Stimulated activated CD4-positive, alpha-beta T cell treated with anti-CD3 and anti-CD28 coated beads, Interleukin-15, amount 100 ng/mL, for 48 hours (primary cell): ENCODE measurements at places on chromosomes 3 and 15.

- no peak for DNase-seq
These were observed 147.5 kb upstream of the SYNPR start for GRCh38 chr3:63130625-63131024.

DNA sequence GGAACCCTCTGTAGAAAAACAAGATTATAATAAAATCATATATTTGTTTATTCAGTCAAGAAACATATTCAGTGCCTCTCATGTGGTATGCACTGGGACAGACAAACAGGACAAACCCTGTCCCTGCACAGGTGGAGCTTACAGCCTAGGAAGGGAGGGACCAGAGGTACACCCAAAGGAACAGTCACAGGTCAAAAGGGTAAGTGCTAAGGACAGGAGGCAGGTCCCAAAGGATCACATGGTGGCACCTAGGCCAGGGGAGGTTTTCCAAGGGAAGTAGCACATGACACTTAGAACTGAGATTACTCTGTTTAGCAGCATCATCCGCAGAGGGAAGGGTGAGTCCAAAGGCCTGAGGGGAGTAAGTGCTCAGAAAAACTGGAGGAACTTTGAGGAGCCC is 254.4 kb upstream of the ARRDC4 start:
- no peak for DNase-seq

- DNase-seq, result no peak
These were observed 7.5 kb downstream of the GOLIM4 start for GRCh38 chr3:168088106-168088720.

DNA sequence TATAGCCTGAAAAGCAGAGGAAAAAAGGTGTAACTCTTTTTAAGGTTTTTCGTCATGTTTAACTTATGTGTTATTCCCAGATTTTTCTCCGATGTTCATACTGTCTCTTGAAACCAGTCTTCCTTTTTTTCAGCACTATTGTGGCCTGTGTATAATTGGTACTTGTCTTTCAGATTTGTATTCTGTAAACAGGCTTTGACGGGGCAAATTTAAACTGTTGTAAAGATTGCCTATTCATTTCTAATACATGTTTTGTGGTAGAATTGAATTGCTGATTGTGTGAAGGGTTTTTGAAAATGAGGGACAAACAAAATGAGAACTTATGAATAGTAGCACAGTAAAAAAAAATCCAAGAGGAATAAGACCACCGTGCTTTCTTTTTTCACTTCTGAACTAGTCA is 33.6 kb downstream of the AKAP13 start:
- no peak for DNase-seq

DNA sequence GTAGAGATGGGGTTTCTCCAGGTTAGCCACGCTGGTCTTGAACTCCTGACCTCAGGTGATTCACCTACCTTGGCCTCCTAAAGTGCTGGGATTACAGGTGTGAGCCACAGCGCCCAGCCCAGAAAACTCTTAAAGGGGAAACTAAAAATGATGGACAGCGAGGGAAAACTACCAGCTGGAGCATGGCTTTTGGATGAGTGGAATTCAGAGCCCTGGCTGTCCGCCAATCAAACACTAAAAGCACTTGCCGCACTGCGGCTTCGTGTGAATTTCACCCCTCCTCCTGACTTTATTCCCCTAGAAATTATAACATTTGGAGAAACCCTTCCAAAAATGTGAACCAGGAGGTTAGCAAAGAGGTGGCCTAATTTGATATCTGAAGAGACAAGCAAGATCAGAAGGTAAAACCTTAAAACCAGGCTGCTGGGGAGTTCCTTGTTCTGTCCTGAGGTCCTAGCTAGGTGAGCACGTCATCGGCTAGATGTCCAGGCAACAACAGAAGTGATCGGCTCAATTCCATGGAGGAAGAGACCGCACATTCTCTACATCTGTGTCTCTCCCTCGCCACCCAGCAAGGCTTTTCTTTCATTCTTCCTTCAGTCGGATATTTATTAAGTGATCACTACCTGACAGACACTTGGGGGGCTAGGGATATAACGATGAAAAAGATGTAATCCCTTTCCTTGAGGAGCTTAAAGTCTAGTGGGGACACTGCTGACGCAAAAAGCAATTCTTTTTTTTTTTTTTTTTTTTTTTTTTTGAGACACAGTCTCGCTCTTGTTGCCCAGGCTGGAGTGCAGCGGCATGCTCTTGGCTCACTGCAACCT is 1.7 kb downstream of the TM4SF19 start:
- DNase-seq, result no peak

DNA sequence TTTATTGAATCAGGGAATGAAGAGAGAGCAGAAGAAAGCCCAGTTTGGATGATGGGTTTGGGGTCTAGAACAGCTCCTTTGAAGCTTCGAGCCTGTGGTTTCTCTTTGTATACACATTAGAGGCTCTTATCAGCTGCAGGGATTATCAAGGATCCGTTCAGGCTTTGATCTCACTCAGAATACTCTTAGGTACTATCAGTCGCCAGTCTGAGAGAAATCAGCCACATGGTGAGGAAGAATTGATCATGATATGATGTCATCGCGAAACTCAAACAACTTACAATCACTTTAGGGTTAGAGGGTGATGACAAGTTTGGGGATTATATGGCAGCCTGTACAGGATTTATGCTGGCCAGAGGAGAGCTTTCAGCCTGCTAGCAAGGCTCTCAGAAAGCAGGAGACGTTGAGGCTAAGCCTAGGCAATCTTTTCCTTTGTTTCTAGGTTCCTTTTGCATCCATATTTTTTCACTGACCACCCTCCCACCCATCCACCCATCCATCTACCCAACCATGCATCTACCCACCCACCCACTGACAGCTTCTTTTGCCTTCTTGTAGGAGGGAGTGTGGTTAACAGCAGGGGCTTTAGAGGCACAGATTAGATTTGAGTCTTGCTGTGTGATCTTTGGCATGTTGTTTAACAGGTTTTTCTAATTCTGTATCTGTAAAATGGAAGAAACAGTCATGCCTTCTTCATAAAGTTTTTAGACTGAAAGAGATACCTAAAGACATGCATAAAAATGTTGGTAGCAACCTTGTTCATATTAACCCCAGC is 330.4 kb upstream of the LRRFIP2 start:
- DNase-seq, result no peak

DNA sequence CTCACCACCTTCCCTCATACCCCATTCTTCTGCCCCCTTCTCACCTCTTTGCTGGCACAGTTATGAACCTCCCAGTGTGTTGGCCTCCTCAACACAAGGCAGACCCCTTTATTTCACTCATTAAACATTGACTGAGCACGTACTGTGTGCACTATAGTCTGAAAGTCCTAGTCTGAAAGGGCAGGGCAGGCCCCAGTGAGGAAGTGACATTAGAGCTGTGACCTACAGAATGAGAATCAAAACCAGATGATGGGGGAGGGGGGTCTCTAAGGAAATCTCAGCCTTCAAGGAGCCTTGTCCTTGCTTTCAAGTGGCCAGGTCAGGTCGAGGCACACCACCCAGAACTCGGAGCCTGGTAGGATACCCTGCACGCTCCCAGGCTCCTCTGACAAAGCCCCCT is 3.5 kb downstream of the SLC28A1 start:
- DNase-seq, result no peak

- no peak for DNase-seq
These were observed 33.1 kb downstream of the TXNRD3 start for GRCh38 chr3:126621627-126622345.

GRCh38 chr3:126969586-126969985 is 13.3 kb upstream of the PLXNA1 start:
- no peak for DNase-seq

DNA sequence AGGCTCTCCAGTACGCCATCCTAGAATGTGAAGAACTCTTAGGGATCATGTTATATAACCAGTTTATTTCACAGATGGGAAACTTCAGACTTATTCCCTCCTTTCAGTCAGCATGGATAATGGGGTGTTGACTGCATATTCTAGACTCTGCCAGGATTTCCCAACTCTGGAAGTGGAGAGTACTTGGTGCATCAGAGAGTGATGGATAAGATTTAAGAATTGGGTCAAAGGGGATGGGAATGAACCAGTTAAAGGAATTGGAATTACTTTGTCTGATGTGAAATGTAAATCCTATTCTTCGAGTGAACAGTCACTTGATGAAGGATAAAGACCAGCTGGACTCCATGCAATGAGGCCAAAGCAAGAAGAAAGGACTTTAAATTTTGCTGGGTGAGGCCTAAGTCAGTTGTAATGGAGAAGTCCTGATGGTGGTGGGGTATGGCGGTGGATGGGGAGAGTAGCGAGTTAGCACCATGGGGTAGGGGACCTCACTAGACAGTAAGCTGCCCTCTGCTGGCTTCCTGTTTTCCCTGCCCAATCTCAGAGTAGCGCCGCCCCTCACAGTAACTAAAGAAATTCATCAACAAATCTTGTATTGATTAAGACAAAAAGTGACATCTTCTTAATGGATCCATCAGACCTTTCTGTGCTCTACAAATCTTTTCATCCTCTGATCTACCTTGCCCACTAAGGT is 7.3 kb upstream of the CACNA1D start:
- DNase-seq, result no peak

- DNase-seq, result no peak
These were observed 20.2 kb upstream of the TMEM41A start for GRCh38 chr3:185519021-185519420.

DNA sequence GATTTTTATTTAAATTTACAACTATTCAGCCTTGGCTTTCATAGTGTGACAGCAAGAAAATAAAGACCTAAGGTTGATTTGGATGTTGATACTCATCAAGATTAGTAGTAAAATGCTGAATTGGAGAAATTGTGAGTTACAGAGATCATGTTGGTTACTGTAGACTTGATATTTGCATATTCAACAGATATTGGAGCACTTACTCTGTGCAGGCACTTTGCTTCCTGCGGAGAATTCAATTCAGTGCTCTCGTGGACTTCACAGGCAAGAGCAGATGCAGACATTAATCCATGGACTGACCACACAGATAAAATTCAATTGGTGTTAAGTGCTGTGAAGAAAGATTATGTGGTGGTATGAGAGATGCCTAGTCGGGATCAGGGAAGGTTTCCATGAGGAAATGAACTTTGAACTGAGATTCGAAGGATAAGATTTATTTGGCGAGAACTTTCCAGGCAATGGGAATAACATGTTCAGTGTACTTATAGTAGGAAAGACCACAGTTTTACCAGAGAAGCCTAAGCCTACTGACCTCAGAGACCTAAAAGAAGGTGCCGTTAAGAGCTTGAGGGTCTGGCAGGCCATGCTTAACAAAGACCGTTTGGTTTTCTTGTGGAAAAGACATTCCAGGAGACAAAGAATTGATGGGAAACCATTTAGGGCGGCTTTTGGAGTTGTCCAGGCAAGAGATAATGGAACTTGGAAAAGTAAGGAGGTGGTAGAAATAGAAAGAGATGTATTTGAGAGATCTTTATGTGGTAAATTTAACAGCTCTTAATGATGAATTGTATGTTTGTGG is 4.3 kb downstream of the SELENOT start:
- no peak for DNase-seq

- no peak for DNase-seq
These were observed 660 bp downstream of the CCK start for GRCh38 chr3:42265059-42265991.

DNA sequence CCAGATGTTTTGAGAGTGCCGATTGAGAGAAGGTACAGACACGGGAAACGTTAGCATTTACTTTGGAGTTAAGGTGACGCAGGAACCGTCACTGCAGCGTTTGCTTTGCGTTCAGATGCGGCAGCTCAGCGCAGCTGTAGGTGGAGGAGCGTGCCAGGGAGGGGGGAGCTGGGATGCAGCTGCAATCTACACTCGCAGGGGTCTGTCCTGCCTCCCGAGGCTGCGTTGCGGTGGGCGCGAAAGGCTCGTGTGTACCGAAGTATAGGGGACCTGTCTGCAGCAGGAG is 425 bp upstream of the FYTTD1 start:
- DNase-seq, result peak; percentile 29

GRCh38 chr3:197495999-197496745 is 59.6 kb downstream of the BDH1 start:
- DNase-seq, result no peak

- no peak for DNase-seq
These were observed 49.9 kb upstream of the BLM start for GRCh38 chr15:90667073-90667754.

GRCh38 chr3:47772047-47772446 is 9.6 kb downstream of the SMARCC1 start:
- no peak for DNase-seq

- DNase-seq, result no peak
These were observed 58.1 kb downstream of the RSRC1 start for GRCh38 chr3:158167737-158168557.

- no peak for DNase-seq
These were observed 97.7 kb downstream of the CD47 start for GRCh38 chr3:107992976-107993684.

DNA sequence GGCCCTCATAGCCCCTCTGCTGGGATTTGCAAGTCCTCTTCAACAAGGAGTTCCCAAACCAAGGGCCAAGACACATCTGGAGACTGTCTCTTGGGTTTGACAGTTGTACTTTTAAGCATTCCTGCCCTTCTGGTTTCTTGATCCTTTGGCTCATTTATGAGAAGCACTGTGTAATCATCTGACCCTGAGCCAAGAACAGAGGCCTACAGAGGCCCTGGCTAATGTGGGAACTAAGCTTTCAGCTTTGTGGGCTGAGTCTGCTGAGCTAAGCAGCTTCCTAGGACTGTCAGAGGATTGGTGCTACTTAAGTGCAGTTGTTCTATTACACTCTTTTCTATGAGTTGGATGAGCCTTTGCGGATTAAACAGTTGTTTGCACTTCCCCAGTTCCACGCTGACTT is 178.3 kb downstream of the KBTBD8 start:
- DNase-seq, result no peak

DNA sequence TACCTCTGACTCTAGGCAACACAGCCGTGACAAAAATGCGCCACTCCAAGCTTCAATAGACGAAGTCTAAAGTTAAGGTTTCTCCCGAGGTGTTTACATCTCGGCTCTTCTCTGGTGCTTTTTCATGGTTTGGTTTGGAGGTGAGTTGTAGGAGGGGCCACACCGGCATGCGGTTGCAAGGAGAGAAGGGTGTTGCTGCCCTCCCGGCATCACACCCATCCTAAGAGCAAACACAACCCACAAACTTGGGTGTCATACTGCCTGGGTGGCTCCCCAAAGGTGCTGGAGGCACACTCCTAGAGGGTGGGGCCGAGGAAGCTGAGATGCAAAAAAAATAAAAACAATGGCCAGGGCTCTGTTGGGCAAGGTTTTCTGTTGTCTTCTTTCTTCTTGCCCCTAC is 225.2 kb upstream of the ICE2 start:
- DNase-seq, result no peak

DNA sequence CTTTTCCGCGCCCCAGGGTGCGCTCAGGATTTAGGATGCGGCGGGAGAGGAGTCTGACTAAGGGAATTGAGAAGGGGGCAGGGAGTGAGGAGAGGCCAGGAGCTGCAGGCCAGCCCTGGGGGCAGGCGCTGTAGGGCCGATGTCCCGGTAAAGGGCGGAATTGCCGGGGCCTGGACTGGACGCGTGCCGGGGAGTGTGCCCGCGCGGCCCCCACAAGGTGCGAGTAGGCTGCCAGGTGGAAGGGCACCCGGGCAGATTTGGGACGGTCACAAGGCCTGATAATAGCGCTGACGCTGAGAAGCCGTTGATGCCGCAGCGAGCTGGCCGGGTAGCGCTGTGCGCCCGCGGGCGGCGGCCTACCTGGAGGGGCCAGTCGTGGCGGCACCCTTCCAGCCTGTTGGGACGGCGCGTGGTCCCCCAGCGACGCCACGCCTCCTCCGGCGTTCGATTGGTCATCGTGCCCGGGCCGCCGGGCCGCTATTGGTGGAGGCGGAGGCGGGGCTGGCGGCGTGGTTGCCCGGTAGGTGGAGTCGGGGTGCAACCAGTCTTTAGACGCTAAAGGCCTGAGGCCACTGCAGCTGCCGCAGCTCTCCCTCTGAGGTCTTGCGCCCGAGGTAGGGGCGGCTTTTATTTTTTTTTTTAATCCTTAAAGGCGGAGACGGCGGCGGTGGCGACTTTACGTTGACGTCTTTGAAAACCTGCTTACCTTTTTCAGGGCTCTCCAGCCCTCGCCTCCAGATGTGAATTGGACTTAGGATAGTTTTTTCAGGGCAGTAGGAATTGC is 903 bp downstream of the SLC25A38 start:
- DNase-seq, result peak; percentile 90
